Osteocyte (in vitro differentiated cells): ENCODE measurements at places on chromosomes 3 and 15.

DNA sequence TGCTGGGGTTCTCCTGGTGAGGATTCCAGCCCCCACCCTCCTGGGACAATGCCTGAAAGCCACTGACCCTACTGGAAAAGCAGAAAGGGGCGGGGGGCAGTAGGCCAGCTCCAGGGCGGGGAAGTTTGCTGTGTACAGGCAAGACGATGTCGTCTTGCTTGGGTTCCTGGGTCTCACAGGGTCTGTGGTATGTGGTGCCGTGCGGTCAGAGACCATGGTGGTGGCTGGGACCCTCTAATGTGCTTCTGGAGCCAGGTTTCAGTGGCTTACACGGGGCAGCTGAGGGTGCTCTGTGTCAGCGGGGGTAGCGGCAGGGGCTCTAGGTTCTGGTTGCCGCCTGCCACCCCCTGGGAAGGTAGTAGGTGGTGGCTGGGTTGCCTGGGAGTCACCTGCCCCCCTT is 54.2 kb downstream of the RHCG start:
- no peak for DNase-seq

DNA sequence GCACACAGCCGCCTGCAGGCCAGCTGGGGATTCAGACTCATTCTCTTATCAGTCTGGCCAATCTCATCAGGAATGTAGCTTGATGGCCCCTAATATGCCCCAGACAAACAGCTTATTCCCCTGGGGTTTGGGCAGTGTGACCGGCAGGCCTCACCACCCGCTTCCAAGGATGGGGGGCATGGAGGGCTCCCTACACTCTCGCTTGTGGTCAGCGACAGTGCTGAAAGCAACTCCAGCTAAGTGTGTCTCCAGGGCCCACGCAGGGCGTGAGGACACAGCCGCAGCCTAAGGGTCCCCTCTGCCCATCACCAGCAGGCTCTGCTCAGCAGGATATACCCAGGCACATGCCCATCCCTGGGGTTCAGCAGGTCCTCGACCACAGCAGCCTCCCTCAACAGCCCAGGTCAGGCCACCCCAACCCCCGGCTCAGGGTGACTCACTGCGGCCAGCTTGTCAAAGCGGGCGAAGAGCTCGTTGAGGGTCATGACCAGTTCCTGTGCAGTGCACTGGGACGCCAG is 116.7 kb downstream of the ADCY5 start:
- DNase-seq: no peak

DNA sequence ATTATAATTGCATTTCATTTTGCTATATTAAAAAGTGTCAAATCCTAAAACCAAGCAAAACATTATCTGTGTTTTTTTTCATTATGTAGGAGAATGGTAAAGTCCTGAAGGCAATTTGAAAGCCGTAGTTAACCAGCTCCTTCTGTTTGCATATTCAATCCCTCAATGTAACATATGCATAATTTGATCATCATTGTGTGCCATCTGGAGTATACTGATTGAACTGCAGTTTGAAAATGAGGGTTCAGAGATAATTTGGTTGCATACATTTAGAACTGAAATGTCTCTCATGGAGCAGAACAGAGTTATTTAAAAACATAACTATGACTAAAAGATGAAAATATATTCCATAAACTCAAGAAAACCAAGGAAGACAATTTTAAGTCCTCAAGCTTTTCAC is 518.6 kb downstream of the GBE1 start:
- no peak for DNase-seq

DNA sequence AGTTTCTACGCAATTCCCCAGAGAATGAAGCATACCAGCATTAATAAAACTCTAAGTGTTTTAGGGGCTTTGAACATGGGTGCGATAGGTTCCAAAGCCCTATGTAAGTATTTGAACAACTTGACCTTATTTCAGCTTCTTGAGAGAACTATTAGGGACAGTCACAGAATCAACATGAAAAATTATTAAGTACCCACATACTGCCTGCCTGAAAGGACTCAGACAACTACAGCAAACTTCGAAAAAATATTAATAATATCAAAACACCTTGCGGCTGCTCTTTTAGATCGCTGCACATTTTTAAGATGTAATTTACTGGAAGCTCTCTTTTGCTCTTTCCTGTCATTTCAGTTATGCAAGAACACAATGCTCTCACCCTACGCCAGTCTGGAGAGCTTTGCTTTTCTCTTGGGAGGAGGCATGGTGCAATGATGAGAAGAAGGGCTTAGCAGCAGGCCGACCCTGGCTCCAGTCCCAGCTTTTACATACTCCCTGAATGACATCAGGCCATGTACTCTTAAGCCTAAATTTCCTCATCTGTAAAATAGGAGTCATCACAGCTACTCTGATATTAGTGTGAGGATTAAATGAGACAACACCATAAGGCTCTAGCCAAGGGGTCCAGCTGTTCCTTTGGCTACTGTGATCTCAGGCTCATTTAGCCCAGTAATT is 640.7 kb downstream of the FHIT start:
- no peak for DNase-seq

DNA sequence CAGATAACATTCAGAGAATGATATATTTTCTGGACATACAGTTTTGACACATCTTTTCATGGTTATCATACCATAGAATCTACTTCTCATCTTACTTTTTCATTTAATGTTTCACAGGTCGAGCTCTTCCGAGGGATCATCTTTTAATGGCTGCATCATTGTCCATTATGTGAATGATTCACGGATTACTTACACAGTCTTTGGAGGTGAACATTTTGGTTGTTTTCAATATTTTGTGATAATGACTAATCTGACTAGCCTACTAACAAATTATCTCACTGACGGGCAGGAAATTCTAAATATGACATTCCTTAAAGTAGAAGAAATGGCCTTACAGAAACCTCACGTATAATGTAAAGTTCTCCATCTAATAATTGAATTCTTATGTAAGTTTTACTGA is 209.1 kb upstream of the STRIT1 start:
- DNase-seq: no peak
